ENCODE measurements at places on chromosomes 1 and 21.

DNA sequence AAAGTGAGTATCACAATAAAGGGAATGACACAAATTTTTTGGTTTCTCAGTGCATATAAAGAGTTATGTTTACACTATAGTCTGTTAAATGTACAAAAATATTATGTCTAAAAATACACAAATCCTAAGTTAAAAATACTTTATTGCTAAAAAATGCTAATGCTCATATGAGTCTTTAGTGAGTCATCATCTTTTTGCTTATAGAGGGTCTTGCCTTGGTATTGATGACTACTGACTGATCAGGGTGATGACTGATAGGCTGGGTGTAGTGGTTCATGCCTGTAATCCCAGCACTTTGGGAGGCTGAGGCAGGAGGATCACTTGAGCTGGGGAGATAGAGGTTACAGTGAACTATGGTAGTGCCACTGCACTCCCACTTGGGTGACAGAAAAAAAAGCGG is 12.9 kb upstream of the NUF2 start:
- DNase-seq = no peak

GRCh38 chr21:41924368-41924754 is 29.5 kb downstream of the C2CD2 start:
- peak; percentile 15 for DNase-seq

- DNase-seq = peak; percentile 17
These were observed 48.2 kb upstream of the LRP8 start for GRCh38 chr1:53376041-53376461.

DNA sequence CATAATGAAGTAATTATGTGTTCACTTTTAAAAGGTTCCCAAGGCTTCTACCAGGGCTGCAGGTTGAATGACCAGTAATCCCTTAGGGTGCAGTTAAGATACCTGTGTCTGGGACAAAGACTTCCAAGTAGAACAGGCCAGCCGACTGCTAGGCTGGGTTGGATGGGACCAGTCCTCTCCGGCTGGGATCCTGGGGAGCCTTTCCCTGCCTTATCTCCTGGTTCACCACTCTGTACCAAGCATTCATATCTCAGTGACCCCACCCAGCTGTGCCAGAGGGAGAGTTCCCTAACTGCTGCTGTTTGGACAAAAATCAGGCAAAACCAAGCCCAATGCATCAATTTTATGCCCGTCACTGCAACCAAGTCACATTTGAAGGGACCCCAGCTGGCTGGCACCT is 116.2 kb upstream of the ATP1A1 start:
- no peak for DNase-seq

DNA sequence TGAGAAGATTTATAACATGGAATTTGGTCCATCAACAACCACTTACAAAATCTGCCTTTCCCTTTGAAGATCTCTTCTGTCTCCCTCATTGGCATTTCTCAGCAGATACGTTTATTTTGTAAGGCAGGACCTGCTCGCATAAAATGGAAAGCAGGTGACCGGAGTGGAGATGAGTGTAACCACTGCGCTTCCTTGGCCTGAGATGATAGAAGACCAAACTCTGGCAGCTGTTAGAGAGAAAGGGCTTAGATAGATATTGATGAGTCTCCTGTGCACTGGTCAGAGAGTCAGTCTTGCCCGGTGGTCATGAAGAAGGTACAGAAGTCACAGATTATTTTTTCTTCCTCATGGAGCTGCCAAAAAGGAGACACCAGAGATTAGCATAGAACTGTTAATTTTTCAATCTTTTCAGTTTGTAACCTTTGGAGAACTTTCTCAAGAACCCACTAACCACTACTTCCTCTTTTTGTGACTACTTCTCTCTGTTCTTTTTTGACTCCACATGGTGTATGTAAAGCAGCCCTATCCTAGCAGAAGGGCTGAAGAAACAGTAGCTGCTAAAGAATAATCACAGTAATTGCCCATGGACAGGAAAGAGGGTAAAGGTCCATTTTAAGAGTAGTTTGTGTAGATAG is 47.6 kb downstream of the FCRL3 start:
- no peak for DNase-seq

GRCh38 chr1:206445116-206445515 is 25.2 kb upstream of the IKBKE start:
- no peak for DNase-seq

- no peak for DNase-seq
These were observed 3.2 kb downstream of the BARHL2 start for GRCh38 chr1:90713741-90714509.

DNA sequence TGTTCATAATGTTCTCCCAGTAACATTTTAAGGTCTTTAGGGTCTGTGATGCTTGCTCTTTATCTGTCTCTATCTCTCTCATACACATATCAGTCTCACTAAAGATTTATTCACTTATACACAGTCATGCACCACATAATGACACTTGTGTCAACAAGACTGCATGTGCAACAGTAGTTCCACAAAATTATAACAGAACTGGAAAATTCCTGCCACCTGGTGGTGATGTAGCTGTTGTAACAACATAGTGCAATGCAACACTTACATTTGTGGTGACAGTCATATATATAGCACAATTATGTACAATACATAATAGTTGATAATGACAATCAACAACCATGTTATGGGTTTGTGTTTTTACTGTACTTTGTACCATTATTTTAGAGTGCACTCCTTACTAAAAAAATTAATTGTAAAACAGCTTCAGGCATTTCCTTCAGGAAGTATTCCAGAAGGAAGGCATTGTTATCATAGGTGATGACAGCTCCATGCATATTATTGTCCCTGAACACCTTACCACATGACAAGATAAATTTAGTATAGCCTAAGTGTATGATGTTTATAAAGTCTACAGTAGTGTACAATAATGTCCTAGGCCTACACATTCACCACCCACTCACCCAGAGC is 8.1 kb downstream of the TDRD5 start:
- no peak for DNase-seq

Data from DMS79 treated with DMSO at 0.1 percent for 48 hours (cell line).